ENCODE measurements at places on chromosomes 11 and 22.

DNA sequence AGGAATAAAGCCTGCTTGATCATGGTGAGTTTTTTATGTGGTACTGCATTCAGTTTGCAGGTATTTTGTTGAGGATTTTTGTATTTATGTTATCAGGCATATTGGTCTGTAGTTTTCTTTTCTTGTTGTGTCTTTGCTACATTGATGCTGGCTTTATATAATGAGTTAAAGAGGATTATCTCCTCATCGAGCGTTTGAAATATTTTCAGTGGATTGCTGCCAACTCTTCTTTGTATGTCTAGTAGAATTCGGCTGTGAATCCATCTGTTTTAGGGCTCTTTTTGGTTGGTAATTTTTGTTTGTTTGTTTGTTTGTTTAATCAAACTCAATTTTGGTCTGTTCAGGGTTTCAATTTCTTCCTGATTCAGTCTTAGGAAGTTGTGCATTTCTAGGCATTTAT, 758.4 kb downstream of the KCNA4 start:
- no peak for DNase-seq

DNA sequence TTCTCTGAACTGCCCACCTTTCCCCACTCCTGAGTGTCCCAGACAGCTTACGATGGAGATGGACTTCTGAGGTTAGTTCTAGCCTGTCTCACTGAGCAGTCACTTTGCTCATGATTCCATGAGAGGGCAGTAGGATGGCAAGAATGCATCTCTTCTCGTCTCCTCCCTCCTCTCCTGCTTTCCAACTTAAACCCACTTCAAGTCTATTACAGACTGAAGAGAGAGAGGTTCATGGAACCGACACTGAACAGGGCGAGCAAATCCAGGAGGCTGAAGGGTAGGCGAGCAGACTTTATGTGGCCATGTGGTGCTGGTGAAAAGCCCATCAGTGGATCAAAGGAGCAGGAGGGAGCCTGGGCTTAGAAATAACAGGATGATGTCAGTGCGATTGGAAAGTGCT, 38.6 kb downstream of the CEP164 start:
- no peak for DNase-seq

DNA sequence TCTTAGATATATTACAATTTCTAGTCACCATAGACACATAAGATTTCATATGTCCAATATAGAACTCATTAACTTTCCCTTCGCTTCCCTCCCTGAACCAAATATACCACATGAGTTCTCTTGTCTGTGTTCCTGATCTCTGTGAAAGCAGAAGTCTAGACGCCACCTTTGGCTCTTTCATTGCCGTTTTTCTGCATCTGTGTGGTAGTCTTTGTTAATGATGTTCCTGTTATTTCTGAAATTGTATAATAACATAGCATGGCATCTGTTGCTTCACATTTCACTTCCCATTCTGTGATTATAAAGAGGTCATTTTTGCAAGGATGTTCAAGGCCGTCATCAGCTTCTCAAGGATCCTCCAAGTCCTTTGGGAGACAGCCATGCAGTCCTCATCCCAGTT, 58.5 kb downstream of the NCAM1 start:
- DNase-seq: no peak

- no peak for DNase-seq
Observed at GRCh38 chr22:17065433-17065832, 19.4 kb upstream of the IL17RA start.

- DNase-seq: no peak
Observed at GRCh38 chr11:116452461-116452860, 320.3 kb downstream of the BUD13 start.

Measured in stimulated activated CD4-positive, alpha-beta T cell treated with anti-CD3 and anti-CD28 coated beads, Interleukin-15, amount 100 ng/mL, for 1 hour (primary cell).